ENCODE measurements at places on chromosomes 1 and 21.

- DNase-seq: no peak
These were observed 413.3 kb upstream of the ZRANB2 start for GRCh38 chr1:71494163-71494562.

DNA sequence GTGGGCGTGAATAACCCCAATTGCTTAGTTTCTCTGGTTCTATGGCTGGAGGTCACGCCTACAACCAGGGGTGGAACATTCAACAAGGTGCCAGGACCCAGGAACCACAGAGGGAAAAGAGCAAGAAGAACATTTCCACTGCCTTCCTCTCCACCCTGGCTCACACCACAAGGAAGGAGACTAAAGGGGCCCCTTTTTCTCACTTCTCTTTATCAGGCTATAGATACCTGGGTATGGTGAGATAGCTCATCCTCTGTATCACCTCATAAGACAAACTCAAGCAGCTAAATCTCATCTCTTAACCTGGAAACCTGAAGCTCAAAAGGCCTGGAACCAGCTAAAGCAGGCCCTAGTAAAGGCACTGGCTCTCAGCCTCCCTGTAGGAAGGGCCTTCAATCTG is 438.8 kb upstream of the OLFM3 start:
- no peak for DNase-seq

GRCh38 chr21:41602531-41602930 is 94.6 kb upstream of the TMPRSS2 start:
- DNase-seq: no peak

GRCh38 chr1:119882132-119883049 is 13.9 kb downstream of the ADAM30 start:
- no peak for DNase-seq

DNA sequence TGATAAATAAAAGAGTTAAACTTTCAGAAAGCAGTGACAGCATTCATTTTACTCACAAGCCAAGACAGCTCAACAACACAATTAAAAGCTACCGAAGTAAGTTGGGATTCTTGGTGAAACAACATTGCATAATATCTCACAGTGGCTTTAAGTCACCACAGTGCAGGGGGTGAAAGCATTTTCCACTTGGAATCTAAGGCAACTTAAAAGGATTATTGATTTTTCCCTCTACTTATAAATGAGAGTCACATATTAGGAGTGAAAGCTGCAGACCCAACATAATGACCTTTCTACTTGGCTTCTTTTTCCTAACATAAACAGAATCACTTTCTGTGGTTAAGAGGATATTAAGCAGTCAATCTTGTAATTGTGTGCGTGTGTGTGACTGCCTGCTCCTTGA is 536.6 kb upstream of the CXADR start:
- DNase-seq: no peak

DNA sequence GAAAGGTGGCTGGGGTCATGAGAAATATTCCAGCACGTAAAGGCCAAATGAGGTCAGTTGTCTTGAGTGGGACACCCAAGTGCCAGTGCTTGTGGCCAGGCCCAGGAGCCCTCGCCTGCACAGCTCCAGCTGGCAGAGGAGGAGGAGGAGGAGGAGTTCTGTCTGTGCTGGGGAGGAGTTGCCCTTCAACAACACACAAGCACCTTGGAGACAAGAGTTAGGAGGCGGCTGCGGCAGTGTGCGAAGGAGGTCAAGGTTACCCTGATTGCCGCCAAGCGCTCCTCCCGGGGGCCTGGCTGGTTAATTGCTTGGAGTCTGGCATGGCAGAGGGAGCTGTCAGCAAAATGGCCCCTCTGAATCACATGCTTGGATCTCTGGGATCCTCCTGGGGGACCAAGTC is 45.1 kb downstream of the GRIK3 start:
- no peak for DNase-seq

DNA sequence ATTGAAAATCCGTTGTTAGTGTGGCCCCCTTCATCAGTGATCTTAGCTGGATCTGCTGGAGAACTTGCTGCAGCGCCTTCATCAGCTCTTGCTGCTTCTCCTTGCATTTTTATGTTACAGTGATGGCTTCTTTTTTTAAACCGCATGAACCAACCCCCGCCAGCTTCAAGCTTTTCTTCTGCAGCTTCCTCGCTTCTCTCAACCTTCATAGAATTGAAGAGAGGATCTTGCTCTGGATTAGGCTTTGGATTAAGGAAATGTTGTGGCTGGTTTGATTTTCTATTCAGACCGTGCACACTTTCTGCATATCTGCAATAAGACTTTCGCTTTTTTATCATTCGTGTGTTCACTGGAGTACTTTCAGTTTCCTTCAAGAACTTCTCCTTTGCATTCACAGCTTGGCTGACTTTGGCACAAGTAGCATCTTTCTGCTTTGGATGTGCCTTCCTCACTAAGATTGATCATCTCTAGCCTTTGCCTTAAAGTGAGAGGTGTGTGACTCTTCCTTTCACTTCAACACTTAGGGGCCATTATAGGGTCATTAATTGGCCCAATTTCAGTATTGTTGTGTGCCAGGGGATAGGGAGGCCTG is 13.1 kb downstream of the RNF187 start:
- DNase-seq: no peak
